ENCODE measurements at places on chromosomes 1 and 21. TPM values are rescaled to one million over a fixed set of nuclear protein-coding genes. Genes with fewer than 3 reads are reported as not detected.

- DNase-seq: no peak
Observed at GRCh38 chr21:45381865-45382696, 22.9 kb upstream of the COL18A1 start.

Gene OR2M3
- total RNA-seq: 1.2 TPM

DNA sequence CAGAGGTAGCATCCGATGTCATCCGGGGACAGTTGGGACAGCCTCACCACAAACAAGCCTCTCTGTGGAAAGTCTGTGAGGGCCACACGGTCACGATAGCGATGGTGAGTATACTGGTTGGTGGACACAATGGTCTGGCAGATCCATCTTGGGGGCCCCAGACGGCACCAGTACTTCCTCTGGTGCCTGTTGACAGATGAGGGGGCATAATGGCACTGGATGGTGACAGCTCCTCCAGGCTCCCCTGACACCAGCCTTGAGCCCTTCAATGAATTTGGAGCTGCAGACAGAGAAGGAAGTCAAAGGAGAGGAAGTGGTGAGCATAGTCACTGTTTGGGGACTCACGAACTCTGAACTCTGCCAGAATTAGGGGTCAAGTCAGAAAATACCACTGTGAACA is 8.0 kb downstream of the FCAMR start:
- no peak for DNase-seq

- no peak for DNase-seq
Observed at GRCh38 chr1:15687446-15687845, 3.3 kb downstream of the PLEKHM2 start.

DNA sequence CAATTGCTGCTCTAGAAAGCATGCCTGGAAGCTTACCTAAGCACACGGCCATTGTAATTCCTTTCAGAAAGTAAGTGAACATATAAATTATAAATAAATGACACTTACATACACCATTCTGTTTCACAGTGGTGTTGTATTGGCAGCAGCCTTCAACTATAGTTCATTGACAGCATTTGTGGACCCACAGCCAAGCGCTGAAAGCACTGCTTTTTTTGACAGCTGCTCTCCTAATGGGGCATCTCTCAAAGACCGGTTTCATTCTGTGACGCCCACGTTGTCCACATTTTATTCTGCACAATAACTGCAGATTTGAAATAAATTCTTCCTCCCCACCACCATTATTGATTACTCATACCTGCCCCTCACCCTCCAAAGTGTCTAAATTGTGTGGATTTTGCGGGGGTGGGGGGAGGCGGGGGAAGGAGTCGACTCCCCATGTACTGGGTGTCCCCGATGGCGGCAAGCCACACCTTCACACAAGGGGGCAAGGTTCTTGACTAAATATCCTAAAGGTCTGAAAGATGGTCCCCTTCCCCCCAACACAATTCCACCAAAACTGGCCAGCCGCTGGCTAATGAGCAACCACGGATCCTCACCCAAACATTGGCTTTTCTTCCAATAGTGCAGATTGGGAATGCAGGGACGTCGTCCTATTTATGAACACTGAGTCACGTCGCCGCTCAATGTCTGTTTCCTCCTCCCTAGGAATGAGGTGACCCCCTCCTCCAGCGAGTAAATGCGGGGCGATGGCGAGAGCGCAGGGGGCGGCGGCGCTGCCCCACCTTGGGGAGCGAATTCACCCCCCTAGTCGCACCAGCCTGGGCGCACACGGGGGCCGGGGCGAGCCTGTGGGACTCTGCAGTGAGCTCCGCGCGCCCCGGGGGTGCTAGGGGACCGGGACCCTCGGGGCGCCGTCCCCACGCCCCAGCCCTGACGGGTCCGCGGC is 960 bp downstream of the RCAN1 start:
- no peak for DNase-seq

GRCh38 chr21:33151941-33152731 is 77.6 kb upstream of the IFNAR2 start:
- DNase-seq: no peak

GRCh38 chr1:30762152-30762929 is 4.8 kb upstream of the LAPTM5 start:
- DNase-seq: no peak

GRCh38 chr1:206886831-206887230 is 10.4 kb upstream of the IL24 start:
- DNase-seq: no peak

Gene USP1
- 38.3 TPM for total RNA-seq

Gene NPHS2
- total RNA-seq: not detected

DNA sequence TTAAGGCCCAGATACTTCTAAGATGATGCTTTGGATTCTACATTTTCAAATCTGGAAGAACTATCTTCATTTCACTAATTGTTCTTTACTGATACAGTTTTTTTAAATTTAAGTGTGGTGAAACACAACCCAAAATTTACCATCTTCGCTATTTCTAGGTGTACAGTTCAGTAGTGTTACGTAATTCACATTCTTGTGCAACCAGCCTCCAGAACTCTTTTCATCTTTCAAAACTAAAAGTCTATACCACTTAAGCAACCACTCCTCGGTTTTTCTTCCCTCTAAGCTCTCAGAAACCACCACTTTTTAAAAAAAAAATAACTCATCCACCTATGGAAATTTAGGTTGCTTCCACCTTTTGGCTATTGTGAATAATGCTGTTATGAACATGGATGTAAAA is 220.7 kb downstream of the PDE4B start:
- DNase-seq: no peak
